Left lobe of liver (tissue), 2 donors: ENCODE measurements at places on chromosomes 6 and 20. TPM values are rescaled to one million over a fixed set of nuclear protein-coding genes. Genes with fewer than 3 reads are reported as not detected.

ACSS1 gene
- total RNA-seq: 9.9 TPM

SLC17A4 gene
- total RNA-seq: 19.2 TPM

TCP11 gene
- not detected for total RNA-seq

OLIG3 gene
- total RNA-seq: not detected

GRCh38 chr6:18055714-18056382, 66.6 kb downstream of the NHLRC1 start:
- no peak for DNase-seq

DNA sequence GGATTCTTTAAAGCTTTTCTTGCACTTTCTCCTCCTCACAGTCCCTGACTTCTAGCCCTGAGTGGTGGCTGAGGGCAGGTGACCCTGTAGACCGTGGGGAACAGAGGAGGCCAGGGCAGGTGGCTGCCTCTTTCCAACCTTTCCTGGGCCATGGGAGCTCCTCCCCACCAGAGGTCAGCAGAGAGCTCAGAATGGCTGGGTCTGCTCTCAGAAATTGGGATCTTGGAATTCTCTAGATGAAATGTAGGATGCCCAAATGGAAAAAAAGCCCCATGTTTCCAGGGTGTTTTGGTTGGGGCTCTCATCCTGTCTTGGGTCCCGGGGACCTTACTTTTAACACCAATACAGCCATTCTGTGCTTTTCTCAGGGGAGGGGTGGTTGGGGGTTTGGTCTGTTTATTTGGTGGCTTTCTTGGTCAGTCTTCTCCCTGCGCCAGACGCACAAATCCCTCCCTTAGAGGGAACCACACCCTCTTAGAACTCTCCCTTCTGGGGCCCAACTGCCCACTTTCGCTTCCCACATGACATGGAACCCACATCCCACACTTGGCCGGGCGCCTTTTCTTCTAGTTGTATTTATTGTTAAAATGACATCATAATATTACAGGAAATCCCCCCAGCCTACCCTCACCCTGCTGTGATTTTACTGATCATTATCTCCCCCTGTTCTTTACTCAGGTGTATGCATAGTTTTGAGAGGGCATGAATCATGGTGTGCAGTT, 17.9 kb downstream of the GNAS start:
- peak; percentile 76 for DNase-seq

DNA sequence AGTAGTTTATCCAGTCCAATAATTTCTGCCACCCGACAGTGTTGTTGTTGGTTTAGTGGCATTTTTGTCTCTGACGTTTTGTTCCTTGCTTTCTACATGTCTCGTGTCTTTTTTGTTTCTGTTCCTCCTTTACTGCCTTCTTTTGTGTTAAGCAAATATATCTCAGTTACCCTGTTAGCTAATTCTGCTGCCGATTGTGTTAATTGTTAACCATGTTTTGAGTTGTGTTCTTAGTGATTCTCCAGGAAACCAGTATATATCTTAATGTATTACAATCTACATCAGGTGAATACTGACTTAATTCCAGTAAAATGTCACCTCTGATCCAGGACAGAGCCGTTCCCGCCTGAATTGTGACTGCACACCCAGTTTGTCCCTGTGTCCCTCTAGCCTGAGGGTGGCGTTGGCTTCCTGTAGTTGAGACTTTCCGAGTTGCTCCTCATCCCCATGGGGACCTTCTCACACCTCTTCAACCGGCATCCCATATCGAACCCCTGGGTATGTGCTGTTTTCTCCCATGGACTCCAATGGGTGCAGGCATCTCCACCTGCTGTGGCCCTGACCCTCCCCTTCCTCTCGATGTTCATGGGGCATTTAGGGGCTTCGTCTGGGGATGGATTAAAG, 35.8 kb upstream of the BHLHE23 start:
- no peak for DNase-seq

GRCh38 chr20:17859002-17859615, 109.5 kb downstream of the SNX5 start:
- DNase-seq: peak; percentile 78

GRCh38 chr6:111280445-111280955, 193.2 kb downstream of the SLC16A10 start:
- DNase-seq: no peak

- no peak for DNase-seq
Measured at GRCh38 chr6:45472382-45472781, 94.6 kb upstream of the SUPT3H start.

GRCh38 chr6:97656236-97656635, 373.2 kb upstream of the MMS22L start:
- no peak for DNase-seq

- DNase-seq: no peak
Measured at GRCh38 chr20:1667502-1668085, 10.0 kb upstream of the SIRPG start.

DNA sequence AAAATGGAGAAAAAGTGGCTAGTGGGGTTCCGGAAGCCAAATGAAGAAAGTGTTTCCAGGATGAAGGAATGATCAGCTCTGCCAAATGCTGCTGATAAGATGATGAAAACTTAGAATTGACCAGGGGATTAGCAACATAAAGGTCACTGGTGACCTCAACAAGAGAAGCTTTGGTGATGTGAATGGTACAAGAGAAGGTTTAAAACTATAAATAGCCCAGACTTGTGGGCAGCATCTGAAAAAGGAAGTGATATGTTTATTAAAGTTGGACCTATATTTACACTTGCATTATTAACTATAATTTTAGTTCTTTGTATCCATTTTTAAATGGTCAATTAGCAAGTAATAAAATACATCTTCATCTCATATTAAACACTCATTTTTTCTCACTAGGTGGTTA, 45.1 kb downstream of the CGA start:
- DNase-seq: no peak
